Activated CD4-positive, alpha-beta T cell treated with anti-CD3 and anti-CD28 coated beads for 48 hours (primary cell): ENCODE measurements at places on chromosomes 4 and X.

DNA sequence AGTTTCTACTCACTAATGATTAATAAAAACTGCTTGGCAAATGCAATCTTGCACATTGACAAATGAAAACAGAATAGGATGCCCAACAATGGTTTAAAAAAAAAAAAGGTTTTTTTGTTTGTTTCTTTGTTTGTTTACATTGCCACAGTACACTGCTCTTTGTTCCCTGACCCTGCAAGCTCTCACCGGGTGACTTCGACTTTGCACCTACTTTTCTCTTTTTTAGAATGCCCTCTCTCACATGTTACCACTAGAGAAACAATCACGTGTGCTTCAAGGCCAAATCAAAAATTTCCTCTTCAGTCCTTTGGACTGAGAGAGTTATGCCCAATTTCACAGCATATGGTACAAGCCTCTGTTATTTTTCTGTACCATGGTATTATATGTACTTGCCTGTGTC, 101.5 kb downstream of the DMD start:
- no peak for DNase-seq

GRCh38 chr4:38160487-38161207, 200.4 kb downstream of the PTTG2 start:
- DNase-seq: peak; percentile 66

- no peak for DNase-seq
Observed at GRCh38 chrX:49040376-49040955, 2.7 kb downstream of the TFE3 start.

DNA sequence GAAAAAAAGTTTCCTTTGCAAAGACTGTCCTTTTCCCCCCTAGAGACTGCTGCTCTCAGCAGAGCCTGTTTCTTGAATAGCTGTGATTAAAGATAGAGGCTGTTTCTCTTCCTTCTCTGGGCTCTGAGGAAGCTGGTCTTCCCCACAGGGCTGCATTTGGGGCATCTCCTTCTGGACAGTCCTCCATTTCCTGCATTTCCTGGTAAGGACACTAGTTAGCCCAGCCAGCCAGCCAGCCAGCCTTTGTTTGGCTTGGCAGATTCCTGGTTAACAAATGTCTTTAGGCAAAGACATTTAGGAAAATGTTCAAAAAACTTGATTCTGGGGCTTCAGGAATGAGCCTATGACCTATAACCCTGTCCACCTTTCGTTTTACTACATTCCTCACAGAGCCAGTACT, 34.0 kb upstream of the PLAC1 start:
- DNase-seq: no peak

- DNase-seq: no peak
Observed at GRCh38 chrX:67619253-67619652, 75.4 kb downstream of the AR start.

- DNase-seq: peak; percentile 63
Observed at GRCh38 chrX:51395810-51396728, 63.4 kb downstream of the NUDT10 start.

DNA sequence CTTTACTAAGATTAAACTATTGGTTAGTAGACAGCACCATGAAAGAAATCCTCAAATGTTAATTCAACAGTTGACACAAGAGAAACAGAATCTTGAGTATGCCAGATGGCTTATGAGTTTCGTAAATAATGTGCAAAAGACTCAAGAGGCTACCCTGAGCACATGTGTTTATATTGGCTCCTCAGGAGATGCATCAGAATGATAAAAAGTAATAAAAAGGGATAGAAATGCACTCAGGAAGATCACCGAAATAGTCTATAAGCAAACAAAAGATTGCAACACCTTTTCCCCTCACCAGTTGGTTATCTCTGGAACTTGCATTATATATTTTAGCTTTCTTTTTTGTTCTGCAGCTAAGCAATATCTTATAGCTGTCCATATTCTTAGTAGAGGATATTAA, 84.4 kb downstream of the SCFD2 start:
- DNase-seq: no peak

DNA sequence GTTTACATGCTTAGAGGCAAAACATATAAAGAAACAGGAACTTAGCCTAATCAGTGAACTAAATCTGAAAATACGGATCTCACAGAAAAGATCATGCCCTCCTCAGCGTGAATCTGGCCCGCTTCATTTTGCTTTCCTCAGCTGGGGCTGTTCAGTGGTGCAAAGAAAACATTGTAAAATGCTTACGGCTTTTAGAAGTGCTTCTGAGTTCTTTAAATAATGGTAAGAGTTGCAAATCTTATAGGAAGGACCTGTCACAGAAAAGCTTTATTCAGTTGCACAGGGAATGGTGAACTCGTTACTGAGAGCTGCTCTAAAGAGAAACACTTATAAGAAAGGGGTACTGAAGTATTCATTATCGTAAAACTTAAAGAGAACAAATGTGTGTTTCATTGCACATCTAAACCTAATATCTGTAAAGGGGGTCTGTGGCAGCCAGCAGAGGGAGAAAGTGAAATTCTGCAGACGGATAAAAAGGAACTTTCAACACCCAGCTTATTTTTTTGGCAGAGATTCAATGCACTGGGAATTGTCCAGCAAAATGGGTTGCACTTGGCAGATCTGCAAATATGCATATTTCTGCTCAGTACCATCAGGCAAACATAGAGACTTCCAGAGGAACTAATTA, 139.2 kb upstream of the ANK2 start:
- no peak for DNase-seq

- DNase-seq: no peak
Observed at GRCh38 chrX:101931136-101931487, 715 bp downstream of the ZMAT1 start.

GRCh38 chr4:67109276-67109675, 436.0 kb downstream of the CENPC start:
- DNase-seq: no peak

GRCh38 chrX:16469870-16470269, 180.1 kb upstream of the S100G start:
- no peak for DNase-seq

DNA sequence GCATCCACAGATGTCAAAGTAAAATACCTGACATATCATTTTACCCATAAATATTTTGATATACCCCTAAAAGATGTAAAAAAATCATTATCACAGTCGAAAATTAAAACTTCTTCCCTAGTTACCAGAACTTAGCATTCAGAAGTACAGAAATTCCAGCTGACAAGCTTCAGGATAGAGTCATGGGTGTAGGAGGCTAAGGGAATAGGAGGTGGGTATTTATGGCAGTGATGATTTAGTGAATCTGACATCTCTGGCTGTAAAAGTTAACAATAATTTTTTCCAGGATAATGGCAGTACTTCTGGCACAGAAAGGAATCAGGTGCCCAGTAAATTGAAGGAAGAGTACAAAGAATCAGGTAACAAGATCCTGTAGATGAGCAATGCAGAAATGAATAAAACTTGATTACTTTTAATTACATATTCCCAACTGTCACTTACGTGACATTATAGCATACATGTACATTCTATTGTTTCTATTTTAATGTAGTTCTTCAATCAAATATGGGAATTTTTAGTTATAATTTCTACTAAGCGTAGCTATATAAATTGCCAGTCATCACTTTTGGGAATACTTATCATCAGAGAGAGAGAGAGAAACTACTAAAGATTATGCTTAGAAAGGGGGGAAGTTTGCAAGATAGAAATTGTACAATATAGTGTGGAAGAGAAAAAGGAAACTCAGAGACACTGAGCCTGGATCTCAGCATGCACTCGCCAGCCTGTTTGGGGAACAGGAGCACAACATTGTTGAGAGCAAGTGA, 143.4 kb downstream of the TMEM144 start:
- no peak for DNase-seq

- no peak for DNase-seq
Observed at GRCh38 chr4:182089326-182089725, 153.9 kb upstream of the TENM3 start.

GRCh38 chrX:111671668-111672067, 9.3 kb upstream of the ALG13 start:
- DNase-seq: no peak

- DNase-seq: no peak
Observed at GRCh38 chrX:114619874-114620273, 36.0 kb downstream of the HTR2C start.

- no peak for DNase-seq
Observed at GRCh38 chrX:35728481-35728880, 69.7 kb upstream of the MAGEB16 start.

- no peak for DNase-seq
Observed at GRCh38 chr4:105674011-105674410, 34.5 kb downstream of the INTS12 start.

- no peak for DNase-seq
Observed at GRCh38 chrX:68651110-68651509, 3.6 kb downstream of the STARD8 start.

DNA sequence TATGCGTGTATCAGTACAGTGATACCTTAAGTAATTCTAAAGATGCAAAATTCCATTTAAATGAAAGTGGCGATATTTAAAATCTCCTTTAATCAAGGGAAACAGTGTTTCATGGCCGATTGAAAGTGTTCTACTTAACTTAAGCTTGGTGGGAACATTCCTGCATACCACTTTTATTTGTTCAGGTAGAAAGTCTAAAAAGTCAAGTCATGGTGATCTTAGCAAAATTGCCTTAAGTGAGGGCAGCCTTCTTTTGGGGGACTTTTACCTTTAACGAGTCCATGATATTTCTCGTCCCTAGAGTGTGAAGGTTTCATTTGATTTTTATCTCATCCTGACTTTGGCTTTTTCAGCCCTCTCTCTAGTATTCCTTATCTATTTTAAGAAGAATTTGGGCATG, 149.2 kb downstream of the KDM6A start:
- DNase-seq: no peak

- no peak for DNase-seq
Observed at GRCh38 chr4:8355306-8355705, 85.2 kb downstream of the ACOX3 start.

DNA sequence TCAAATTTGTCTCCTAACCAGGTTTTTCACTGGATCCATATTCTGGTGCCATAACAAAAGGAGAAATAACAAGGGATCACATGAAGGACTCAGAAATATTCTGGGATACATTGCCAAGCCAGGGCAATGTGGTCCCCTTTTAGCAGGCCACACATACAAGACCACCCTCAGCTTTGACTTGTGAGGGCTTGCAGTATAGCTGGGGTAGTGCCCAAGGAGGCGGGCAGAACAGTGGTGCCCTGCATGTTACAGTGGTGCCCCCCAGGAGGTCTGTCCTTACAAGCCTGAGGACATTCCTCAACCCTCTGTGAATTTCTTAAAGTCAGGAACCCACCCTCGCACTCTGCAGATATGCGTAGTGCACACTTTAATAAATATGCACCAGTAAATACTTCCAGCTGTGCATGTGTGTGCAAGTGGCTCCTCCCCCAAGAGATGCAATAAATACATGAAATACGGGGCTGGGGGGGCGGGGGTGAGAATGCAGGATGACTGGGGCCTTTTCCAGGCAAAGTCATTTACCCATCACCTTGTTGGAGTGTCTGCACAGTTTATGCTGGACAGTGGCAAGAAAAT, 34.4 kb upstream of the TBL1X start:
- no peak for DNase-seq

DNA sequence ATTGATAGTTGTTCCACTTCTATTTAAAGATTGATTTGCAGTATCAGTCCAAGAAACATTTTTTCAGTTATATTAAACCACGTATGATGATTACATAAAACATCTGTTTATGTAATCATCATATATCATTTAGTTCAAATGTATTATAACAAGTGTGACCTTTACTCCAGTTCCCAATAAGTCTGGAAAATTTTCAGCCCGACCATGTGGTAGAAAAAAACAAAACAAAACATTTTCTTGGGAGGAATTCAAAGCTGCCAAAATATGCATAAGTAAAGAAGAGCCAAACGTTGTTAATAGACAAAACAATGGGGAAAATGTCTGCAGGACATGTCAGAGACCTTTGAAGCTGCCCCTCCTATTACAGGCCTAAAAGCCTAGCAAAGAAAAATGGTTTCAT, 709.1 kb downstream of the FAT4 start:
- DNase-seq: no peak

- DNase-seq: no peak
Observed at GRCh38 chr4:156949373-156949814, 22.2 kb downstream of the PDGFC start.

DNA sequence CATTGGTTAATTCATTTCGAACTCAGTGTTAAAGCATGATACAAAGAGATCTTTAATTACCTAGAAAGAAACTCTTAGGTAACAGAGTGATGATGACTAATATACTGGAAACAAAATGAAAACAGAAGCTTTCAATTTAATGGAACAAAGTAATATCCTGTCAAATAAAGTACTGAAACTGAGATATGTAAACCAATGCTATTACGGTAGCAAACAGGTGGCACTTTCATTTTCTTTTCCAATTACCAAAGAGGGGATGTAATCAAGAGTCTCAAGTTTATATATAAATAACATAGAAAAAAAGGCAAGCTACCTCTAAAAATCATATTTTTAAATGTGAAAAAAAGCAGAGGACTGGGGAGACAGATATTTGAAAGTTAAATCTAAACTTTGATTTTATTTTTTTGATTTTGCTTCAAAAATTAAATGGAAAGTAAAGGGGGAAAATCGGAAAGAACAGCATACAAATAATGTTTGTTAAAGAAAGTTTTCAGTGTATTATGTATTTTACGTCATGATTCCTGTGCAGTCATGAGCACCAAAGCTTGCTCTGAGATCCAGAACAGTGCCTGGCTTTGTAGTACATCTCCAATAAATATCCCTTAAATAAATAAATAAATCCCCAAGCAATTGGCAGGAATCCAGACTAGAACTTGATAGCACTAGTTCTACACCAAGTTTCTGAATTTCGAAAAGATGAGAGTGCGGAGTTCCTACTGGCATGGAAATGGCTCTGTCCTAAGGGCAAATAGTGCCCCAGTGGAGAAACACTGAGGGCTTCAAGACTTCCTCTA, 25.0 kb upstream of the RAPGEF2 start:
- DNase-seq: no peak

GRCh38 chrX:51759055-51759839, 16.0 kb downstream of the GSPT2 start:
- DNase-seq: no peak

GRCh38 chrX:25872786-25873185, 265.4 kb upstream of the MAGEB18 start:
- DNase-seq: no peak

DNA sequence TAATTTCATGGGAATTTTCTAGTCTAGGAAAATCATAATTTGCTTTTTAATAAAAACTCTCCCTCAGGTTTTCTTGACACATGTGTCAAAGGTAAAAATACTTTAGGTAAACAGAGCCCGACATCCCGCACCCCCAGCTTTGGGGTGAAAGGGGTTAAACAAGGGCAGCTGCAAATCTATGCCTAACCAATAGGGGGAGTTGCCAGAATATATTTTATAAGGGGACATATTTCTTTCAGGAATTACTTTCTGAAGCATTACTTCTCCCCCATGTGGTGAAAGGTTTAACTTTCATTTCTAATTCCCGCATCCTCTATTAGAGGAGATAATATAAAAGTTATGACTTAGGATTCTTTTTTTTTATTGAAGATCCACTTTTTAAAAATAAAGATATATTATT, 53.9 kb upstream of the HEPH start:
- peak; percentile 12 for DNase-seq

DNA sequence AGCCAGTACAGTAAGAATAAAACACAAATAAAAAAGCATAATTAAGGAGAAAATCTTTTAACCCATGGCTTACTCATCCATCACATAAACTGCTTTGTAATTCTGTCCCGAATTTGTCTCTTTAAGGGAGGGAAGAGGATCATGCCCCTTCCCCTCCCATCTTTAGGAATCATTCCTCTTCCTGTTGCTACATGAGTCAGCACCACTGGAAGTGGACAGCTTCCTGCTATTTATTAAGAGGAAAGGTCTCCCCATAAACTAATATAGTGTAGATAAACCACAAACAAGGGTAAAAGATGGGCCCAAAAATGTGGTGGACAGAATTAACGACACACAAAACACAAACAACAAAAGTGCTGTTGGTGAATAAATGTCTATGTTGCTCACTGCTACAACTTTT, 75.8 kb downstream of the PPP3CA start:
- DNase-seq: no peak
